Urinary bladder (tissue), 4 donors: ENCODE measurements at places on chromosomes 3 and 15.

DNA sequence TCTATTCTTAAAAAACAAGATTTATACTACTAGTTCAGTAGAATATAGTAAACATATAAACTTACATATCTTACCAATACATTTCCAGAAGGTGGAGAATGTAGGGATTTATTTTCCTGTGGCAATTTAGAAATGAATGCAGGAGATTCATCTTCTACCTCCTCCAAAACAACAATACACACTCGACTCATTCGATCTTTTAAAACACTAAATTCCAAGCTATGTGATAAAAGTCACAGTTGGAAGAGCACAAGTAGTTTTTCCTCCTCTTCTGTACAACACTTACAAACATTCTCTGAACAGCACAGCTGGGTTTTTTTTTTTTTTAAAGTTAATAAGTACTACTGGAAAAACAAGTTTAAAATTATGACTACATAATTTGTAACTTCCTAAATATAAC is 1.4 kb downstream of the ANKRD28 start:
- no peak for DNase-seq

DNA sequence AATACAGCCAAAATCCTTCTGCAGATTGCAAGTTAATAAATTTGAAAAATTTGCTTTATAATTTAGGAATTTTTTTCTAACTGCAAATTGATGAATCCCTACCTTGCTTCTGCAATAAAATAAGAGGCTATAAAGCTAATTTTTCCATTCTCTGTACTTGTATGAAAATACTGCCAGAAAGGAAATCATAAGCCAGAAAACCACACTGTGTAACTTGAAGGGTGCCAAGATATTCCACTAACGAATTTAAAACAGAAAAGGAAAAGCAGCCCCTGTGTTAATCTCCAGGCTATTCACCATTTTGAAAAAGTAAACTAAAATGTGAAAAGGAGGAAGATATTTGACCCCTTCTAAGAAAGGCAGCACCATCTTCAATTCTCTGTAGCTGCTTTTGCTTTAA is 557.9 kb upstream of the ZNF385D start:
- no peak for DNase-seq

GRCh38 chr15:57872281-57873030 is 165.9 kb downstream of the POLR2M start:
- no peak for DNase-seq

- no peak for DNase-seq
Observed at GRCh38 chr3:111284503-111285183, 213.0 kb downstream of the NECTIN3 start.

GRCh38 chr3:46030626-46031025 is 3.3 kb upstream of the XCR1 start:
- no peak for DNase-seq

DNA sequence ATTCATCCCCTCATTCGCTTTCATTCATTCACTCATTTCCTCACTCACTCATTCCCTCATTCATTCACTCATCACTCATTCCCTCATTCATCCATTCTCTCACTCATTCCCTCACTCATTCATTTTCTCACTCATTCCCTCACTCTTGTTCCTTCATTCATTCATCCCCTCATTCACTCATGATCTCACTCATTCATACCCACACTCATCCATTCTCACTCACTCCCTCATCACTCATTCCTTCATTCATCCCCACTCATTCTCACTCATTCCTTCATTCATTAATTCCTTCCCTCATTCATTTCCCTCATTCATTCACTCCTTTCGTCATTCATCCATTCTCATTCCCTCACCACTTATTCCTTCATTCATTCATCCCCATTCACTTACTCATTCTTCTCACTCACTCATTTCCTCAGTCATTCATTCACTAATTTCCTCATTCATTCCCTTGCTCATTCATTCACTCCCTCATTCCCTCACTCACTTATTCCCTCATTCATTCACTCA is 14.5 kb downstream of the ABTB1 start:
- DNase-seq, result no peak

- DNase-seq, result no peak
Observed at GRCh38 chr15:48265135-48265534, 59.0 kb downstream of the SLC12A1 start.

DNA sequence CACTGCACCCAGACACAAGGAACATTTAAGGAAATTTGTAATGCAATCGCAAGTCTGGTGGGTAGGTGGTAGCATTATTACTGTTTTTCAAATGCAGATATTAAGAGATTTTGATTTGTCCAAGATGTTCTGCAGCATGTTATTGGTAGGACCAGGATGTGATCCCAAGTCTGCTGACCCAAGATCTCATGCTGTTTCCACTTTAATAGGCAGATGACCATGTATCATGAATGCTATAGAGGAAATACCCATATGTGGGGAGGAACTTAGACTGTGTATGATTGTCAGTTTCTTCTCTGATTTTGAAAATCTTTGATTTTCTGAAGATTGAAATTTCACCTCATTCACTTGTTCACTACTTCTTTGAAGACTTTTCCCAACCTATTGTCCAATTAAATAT is 28.7 kb downstream of the ATP6V1A start:
- no peak for DNase-seq

GRCh38 chr15:58249646-58250312 is 111.6 kb downstream of the AQP9 start:
- DNase-seq, result no peak

DNA sequence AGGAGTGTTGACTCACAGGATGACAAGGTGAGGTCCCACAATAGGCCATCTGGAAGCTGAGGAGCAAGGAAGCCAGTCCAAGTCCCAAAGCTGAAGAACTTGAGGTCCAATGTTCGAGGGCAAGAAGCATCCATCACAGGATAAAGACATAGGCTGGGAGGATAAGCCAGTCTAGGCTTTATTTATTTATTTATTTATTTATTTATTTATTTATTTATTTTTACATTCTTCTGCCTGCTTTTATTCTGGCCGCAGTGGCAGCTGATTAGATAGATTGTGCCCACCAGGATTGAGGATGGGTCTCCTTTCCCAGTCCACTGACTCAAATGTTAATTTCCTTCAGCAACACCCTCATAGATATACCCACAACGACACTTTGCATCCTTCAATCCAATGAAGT is 472.2 kb upstream of the DPPA4 start:
- DNase-seq, result no peak
